GM13977 (cell line): ENCODE measurements at places on chromosomes 6 and 20.

- DNase-seq, result no peak
These were observed 194.8 kb downstream of the SLC35F1 start for GRCh38 chr6:118101831-118102345.

- DNase-seq, result no peak
These were observed 4.3 kb upstream of the LTA start for GRCh38 chr6:31567531-31568370.

GRCh38 chr20:61620174-61620573, 368.1 kb downstream of the CDH4 start:
- no peak for DNase-seq

- DNase-seq, result peak; percentile 75
These were observed 796 bp upstream of the RREB1 start for GRCh38 chr6:7106752-7107577.

DNA sequence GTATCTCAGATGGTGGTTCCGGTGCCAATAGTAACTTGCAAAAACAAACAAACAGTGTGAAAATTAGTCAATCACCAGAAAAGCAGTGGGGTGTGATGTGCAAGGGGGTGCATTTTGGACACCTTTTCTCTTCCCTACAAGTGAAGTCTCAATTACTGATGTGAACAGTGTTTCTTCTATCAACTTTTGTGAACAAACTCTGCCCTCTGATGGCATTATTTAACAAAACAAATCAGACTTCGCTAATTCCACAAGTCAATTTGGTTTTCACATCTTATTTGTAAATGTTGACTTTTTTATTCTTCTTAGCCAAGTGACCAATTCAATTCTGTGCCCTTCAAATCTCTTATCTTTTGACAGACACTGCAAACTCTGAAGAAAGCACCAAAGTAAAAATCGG, 212.2 kb downstream of the UST start:
- DNase-seq, result no peak

- DNase-seq, result no peak
These were observed 16.7 kb downstream of the LCA5 start for GRCh38 chr6:79520534-79520933.

DNA sequence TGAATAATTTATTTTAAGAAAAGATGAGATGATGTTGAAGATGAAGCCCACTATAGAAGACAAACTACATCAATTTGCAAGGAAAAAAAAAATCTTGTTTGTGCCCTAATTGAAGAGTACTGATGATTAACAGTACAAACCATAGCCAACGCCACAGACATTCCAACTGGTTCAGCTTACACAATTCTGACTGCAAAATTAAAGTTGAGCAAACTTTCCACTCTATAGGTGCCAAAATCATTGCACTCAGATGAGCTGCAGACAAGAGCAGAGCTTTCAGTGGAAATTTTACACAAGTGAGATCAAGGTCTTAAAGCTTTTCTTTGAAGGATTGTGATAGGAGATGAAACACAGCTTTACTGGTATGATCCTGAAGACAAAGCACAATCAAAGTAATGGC, 85.3 kb downstream of the OGFRL1 start:
- no peak for DNase-seq

DNA sequence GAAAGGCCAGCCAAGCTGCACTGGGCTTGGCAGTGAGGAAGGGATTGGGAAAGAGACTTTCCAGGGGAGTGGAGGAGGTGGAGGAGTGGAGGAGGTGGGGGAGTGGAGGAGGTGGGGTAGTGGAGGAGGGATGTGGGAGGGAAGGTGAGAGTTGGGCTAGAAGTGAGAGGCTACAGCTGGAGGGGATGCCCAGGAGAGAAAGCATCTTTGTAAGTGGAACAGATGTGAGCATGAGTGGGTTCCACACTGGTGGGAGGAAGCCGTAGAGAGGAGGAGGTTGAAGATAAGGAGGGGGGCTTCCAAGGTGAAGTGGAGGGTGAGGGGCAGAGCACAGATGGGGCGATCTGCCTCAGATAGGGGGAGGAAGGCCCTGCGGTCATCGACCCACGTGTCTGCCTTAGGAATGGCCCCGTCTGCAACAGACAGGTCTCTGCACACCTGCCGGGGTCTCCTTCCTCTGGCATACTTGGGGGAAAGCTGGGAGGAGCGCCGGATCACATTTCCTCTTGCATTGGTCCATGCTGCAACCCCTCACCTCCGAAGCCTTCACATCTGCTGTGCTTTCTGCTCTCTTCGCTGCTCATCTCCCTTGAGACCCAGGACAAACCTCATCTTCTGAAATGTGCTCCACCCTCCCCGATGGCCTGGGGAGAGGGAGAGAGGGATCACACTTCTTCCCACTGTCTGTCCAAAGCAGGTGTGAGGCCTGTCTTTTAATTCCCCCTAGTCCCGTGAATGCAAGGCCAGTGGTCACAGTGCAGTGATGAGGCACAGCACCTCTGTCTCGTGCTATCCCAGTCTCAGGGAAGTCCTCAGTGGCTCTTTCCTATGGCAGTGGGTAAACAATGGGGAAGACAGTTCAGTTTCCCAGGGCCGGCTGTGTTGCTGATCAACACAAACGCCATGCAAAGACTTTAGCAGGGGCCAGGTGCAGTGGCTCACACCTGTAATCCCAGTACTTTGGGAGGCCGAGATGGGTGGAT, 48.6 kb upstream of the SNX9 start:
- DNase-seq, result peak; percentile 49

DNA sequence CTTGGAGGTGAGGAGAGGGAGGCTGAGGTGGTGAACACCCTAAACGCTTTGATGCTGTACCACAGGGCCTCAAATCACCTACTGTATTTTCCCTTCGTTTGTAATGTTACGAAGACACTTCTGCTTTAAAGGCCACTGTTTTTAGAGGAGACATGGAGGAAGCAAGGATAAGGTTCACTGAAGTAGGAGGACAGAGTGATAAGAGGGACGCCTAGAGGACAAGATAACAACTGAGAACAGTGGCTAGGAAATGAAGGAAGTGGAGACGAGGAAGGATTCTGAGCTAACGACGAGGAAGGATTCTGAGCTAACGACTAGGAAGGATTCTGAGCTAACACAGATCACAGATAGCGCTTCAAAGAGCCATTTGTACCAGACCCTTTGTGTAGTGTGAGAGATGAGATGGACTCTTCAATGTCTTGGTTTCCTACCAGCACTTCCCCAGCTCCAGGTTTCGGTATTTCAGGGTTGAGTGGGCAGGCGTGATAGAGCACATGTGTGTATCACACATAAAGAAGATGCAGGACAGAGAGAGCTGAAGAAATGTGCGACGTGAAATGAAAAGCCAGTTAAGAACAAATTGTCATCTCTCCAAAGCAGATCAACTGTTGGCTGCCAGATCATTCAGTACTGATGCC, 7.5 kb downstream of the SF3B5 start:
- DNase-seq, result no peak

DNA sequence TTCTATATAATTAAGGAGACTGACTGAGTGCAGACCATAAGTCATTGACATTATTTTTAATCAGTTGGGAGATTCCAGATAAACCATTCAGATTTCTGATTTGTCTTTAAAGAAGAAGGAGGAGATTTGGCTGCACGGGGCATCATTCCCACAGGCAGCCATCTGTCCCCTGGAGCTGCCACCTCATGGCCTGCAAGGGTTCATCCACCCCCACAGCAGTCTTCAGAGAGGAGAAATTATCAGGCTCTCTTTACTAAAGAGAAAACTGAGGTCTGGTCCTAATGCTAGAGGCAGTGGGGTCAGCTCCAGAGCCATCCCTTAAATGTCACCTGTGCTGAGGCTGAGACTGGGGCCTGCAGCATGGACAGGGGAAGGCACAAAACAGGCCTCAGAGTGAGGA, 501.3 kb upstream of the SULF2 start:
- DNase-seq, result no peak

DNA sequence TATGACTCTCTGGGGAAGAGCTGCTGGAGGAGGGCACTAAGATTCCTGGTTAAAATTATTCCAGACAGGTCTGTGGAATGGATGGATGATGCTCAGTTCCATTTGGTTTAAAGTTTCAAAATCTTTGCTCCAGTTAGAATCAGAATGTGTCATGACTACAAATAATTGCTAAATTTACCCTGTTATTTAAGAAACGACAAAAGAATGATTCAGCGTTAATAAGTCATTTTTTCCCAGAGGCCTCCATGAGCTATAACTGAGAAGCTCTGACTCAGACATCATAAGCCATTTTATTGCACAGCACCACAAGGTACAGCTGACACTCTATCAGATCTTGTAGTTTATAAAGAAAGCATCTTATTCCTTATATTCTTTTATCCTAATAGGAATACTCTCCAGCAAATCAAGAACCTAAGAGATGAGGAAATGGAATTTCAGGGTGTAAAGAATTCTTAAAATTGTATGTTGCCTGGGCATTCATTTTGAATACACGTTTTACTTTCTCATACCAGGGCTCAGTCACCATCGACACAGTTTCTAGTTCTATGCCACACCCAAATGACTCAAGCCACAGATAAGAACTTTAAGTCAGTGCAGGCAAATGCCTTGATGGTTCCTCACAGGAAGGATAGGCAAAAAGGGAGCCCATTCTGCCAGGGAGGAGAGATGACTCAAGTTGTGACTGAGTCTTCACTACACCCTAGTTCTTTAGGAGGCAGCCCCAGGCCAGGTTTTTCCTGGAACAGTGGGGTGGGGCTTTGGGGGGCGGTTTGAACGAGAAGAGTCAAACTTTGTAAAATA, 636.0 kb downstream of the MMUT start:
- no peak for DNase-seq

- no peak for DNase-seq
These were observed 2.3 kb upstream of the SLC23A2 start for GRCh38 chr20:5003626-5004025.

DNA sequence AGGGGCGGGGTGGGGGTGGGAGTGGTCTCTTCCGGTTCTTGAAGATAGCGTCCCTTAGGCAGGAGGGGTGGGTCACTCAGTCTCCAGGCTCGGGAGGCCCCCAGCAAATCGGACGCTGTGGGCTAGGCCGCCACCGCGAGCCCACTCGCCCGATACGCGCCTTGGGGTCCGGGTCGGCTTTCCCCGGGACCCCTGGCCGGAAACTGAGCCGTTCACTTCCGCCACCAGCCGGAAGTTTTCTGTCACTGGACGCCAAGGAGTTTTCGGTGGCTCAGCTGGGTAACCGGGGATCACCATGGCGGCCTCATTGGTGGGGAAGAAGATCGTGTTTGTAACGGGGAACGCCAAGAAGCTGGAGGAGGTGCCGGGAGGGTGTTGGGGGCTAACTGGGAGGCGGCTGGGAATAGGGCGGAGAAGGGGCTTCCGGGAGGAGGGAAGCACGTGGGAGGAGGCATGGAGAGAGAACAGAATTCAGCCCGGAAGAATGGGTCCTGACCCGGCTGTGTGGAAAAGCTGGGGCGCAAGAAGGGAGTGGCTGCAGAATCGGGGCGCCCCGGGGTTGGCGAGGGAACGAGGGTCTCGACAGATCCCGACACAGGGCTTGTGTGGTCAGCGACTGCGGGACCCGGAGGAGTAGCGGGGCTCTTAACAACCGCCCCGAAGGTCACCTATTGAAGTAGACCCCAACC, at the start of gene ITPA:
TSS of gene ITPA (plus strand) at position 242 of the 689 bp plus-strand sequence. CDS start at position 296, 54 bp downstream.
- DNase-seq, result peak; percentile 82

GRCh38 chr6:127247114-127248096, 19.3 kb upstream of the RNF146 start:
- DNase-seq, result no peak

DNA sequence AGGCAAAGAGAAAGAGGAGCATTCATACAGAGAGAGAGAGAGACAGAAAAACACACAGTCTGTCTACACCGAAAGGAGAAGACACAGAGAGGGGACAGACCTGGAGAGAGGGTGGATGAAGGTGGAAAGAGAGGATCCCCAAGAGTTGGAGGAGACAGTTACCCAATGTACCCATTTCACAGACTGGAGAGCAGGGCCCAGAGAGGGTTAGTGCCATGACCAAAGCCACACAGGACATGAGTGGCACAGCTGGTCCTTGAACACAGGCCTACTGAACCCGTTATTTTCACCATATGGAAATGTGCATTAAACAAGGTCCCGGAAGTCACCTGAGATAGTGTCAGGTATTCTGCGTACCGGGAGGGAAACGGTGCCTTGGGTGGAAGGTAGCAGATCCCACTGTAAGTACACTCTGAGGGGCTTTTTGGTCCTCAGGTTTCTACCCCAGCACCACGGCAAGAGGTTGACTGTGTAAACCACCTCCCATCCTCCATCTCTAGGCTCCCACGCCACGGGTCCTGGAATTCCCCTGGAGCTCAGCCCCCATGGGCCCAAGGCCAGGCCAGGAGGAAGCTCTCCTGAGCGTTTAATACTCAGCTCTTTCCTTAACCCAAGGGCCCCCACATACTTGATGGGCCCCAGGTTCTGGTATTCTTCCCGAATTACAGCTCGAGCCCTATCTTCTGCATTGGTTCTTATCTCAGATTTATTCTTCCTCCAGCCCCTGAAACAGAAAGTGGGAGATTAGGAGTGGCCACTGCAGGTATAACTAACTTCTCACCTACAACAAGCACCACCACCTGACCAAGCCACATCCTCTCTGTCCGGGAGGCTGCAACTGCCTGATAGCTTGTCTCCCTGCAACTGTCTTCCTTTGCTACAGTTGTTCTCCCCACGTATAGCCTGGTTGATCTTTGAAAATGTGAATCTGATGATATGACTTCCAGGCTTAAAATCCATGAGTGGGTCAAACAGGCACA, 38.4 kb upstream of the OCSTAMP start:
- DNase-seq, result no peak

GRCh38 chr6:26304797-26305640, 60.0 kb upstream of the BTN3A2 start:
- DNase-seq, result no peak

- no peak for DNase-seq
These were observed 42.1 kb upstream of the TMEM30A start for GRCh38 chr6:75326557-75327258.

GRCh38 chr6:101608703-101609102, 215.2 kb downstream of the GRIK2 start:
- DNase-seq, result no peak

GRCh38 chr6:125201961-125202729, 48.6 kb downstream of the TPD52L1 start:
- DNase-seq, result no peak

- no peak for DNase-seq
These were observed 2.9 kb upstream of the COL21A1 start for GRCh38 chr6:56250266-56250665.

DNA sequence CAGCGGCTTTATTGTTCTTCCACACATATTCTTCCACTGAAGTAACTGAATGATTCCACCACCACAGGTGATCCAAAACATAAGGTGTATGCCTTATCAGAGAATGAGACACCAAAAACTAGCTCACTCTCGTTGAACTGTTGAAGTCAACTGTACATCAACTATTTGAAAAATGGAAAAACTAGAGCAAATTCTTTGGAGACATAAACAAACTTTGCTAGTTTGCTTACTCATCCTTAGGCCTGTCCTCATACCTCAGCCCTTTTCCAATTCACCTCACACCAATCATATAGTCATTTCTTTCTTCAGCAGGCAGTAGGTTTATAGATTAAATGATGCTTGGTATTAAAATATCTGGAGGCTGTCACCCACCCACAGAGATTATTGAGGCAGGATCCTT, 77.1 kb upstream of the RNF217 start:
- no peak for DNase-seq
